ENCODE measurements at places on chromosomes 2 and 18.

DNA sequence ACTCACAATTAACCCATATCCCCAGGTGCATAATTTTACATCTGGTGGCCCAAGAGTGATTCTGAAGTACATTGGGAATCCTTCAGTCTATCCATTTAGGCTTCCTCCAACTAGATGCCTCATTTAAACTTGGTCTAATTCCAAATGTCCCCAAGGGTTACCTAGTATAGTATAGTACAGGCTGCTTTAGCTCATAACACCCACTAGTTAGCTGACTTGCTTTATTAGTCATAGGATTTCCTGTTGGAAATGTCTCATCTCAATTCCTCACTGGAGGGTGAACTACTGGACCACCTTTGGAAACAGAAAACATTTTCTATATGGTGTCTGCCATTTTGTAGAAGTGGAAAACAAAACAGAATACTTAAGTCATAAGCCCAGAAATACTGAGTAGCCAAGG is 202.5 kb upstream of the SESTD1 start:
- no peak for DNase-seq

DNA sequence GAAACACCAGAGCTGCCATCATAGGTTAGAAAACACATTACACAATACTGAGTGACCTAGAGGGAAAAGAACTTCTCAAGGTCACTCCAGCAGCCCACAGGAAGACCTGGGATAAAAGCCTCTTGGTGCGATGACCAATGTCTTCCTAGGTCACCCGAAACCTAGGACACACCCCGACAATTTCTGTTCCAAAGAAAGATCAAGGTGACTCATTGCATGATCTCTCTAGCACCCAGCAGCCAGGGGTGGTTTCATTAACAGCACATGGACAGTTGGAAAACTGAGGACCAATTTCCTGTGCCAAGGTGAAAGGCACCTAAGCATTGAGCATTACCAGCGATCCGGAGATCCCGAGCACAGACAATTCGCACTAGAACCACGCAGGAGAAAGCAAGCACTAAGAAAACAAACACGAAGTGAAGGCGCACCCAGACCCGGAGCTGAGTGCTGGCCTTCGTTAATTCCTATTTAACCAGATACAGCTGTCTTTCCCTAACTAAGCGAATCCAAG is 1.5 kb downstream of the CACNB4 start:
- no peak for DNase-seq

- no peak for DNase-seq
Measured at GRCh38 chr2:135685361-135685760, 56.3 kb upstream of the UBXN4 start.

GRCh38 chr2:217260441-217261115 is 400.7 kb upstream of the TNP1 start:
- DNase-seq, result no peak

DNA sequence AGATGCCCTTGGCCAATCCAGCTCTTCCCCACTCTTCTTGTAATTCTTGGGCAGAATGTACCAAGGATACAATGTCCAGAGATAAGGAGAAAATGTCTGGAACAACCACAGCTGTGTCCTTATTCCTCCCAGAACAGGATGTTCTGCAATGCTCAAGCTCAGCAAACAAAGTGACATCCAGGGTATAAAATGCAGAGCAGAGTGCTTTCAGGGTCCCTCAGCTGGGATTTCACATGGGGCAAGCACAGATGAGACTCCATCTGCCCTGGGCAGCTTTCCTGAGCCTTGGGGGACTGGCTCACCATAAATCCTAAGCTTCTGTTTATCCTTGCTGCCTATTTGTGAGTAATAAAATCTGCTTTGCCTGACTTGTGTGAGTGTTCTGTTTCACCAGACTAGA is 127.4 kb downstream of the VAPA start:
- no peak for DNase-seq

DNA sequence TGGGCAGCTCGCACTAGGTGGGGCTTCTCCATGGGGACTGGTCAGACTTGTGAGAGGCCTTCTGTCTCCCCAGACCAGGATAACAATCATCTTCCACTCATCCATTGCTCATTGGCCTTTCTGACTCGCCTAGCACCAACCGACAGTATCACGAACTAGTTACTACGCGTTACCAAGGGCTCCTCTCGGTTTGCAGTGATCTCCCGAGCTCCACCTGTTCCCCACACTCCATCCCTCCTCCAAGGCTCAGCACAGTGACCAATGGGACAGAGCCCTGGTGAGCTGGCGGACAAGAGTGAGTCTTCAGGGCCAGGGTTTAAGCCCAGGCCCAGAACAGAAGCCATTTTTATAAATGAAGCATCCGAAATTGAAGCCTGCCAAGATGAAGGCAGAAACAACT is 42.8 kb upstream of the SMAD7 start:
- DNase-seq, result no peak

DNA sequence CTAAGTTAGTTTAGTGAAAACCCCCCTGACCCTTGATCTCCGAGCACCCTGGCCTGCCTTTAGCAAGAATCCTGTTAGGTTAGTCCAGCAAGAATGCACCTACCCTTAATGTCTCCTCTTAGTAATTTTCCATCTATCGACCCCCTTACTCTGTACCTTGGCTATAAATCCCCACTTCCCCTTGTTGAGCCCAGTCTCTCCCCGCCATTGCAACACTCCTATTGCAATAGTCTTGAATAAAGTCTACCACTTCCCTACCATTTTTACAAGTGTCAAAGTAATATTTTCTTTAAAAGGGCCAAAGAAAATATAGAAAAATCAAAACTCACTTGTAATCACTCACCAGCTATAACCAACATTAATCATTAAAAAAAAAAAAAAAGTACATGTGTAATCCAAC is 4.2 kb upstream of the ZBTB7C start:
- no peak for DNase-seq

DNA sequence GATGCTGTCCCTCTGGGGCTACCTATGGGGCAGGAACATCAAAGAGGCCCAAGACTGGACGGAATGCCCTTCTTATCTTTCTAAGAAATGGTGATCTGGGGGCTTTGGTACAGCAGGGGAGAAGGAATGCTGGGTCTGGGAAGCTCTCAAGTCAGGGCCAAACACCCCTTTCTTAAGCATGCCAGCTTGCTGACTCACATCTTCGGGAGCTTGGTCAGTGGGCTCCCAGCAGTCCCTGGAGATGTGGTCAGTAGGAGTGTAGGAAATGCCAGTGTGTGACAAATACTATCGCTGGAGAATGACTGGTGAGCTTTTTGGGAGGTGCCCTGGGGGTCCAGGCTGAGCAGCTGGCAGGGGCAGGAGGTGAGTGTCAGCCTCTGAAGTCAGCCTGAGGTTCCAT is 105.0 kb upstream of the CDC42EP3 start:
- DNase-seq, result no peak

DNA sequence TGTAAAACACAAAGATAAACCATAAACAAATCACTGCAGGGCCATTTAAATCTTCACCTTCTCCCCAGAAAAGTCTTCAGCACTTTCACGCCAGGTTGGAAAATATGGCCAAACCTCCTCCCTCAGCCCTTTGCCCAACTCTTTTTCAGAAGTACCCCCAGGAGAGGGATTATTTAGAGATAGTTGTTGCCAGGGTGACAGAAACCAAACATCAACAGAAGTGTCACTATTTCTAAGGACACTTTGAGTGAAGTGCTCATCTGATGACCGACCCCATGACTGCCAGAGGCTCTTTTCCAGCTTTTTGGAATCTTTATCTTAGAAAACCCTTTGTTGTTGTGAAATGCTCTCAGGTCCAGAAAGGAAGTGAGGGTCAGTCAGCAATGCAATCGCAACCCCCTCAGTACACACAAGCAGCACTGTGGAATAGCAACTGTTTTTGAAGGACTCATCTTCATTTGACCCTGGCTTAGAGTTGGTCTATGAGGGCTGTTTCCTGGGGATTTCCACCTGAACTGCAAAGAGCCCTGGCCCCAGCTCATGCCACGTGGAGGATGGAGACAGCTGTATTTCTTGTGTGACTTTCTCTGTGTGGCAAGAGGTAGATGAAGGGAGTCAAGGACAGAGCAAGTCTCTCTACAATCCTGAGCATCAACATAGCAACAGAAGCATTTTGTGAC is 114.0 kb upstream of the STON1 start:
- DNase-seq, result no peak

DNA sequence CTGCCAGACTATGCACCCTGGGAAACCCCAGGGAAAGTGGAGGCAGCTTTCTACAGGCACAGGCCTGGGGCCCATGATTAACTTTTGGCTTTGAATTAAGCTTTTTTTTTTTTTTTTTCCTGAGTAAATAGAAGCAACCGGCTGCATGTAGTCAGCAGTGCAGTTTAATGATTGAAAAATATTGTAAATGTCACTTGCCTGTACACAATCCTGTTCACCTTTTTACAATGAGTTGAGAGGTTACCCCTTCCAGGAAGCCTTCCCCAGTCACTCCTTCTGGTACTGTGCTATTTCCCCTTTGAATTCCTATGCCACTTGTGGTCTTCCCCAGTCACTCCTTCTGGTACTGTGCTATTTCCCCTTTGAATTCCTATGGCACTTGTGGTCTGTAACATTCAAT is 475.6 kb downstream of the TDRD15 start:
- DNase-seq, result no peak

GRCh38 chr2:117888897-117889296 is 74.4 kb downstream of the DDX18 start:
- no peak for DNase-seq

DNA sequence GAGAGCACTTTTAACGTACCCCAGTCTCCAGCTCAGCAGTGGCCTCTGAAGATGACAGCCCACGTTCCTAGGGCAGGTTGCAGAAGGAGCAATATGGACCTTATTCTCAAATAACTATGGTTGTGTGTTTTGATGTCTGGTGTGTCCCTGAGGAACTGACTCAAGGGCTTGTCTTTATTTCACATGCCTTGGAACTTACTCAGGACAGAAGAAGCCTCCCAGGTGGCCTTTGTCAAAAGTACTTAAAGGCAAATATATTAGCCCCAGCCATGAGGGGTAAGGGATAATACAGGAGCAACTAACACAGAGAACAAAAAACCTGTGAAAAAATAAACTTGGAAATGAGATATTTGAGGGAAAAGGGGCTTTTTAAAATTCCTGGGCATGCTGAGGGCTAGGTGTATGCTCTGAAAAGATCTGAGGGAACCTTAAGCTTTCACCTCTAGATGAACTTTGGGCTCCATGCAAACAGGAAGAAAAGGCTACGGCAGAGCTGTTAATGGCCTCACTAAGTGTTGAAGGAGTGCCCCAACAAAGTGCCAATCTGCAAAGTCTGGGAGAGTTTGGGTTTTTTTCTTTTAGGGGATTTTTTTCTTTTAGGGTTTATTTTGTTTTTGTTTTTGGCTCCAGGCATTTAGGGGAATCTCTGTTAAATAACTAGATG is 40.3 kb downstream of the SRBD1 start:
- DNase-seq, result no peak

- no peak for DNase-seq
Measured at GRCh38 chr18:35577045-35577848, 4.3 kb upstream of the GALNT1 start.

Measured in D341Med (cell line).